ENCODE measurements at places on chromosomes 16 and 17. TPM values are rescaled to one million over a fixed set of nuclear protein-coding genes. Genes with fewer than 3 reads are reported as not detected.
A peak's percentile ranks its signal among the peaks of the same experiment; 100 is the strongest.

- H3K36me3 ChIP-seq = peaks cover 35% of the 10 kb centered on the region
- H3K27ac ChIP-seq = peak overlapping the region; percentile 95
- peaks cover 25% of the 10 kb centered on the region for H3K4me1 ChIP-seq
Observed at GRCh38 chr16:3283543-3284447, 504 bp downstream of the ZNF263 start.

GRCh38 chr17:78779850-78780249 is 2.2 kb downstream of the CYTH1 start:
- peaks cover 60% of the 10 kb centered on the region for H3K4me1 ChIP-seq
- no peaks in the 10 kb centered on the region for H3K27me3 ChIP-seq
- H3K27ac ChIP-seq = peak overlapping the region; percentile 83
- DNase-seq = peak; percentile 43

DNA sequence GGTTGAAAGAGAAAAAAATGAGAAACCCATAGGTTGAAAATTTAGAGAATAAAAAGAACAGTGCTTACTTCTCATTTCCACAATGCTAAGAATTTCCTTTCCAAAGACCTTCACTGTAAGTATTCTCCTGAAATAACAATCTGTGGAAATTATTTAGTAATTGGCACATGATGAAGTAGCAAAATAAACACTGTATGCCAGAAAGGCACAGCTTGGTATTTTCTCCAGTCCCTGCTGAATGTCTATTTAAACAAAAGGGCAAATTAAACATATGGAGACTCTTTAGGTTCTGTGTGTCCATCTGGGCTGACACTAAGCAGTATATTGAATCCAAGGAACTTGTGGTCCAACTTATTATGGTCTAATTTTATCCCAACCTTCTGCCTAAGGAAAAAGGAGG is 46.1 kb downstream of the CHCT1 start:
- H3K27me3 ChIP-seq = no peaks in the 10 kb centered on the region
- H3K4me1 ChIP-seq = no peaks in the 10 kb centered on the region
- peaks cover 7% of the 10 kb centered on the region for H3K36me3 ChIP-seq

DNA sequence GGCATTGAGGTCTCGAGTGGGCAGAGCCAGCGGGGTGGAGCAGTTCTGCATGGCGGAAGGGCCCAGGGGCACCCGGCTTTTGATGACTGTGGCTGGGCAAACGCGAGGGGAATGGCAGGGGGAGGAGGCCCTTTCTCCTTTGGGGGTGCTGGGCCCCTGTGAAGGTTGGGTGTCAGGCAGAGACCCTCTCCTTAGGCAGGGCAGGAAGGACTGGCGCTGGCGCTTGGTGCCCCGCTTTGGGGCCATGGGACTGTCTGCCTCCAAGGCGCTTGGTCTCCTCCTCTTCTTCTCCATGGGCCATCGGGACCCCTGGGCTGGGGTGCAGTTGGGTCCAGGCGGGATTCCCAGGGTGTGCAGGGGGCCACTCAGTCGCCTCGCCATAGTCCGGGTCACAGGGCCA is 12.8 kb upstream of the GFAP start:
- no peak overlapping the region for H3K27ac ChIP-seq
- H3K4me3 ChIP-seq = no peak overlapping the region
- no peaks in the 10 kb centered on the region for H3K4me1 ChIP-seq
- H3K27me3 ChIP-seq = no peaks in the 10 kb centered on the region
- H3K36me3 ChIP-seq = no peaks in the 10 kb centered on the region

- no peak overlapping the region for H3K4me3 ChIP-seq
- H3K27ac ChIP-seq = no peak overlapping the region
- DNase-seq = no peak
- H3K27me3 ChIP-seq = no peaks in the 10 kb centered on the region
- H3K36me3 ChIP-seq = peaks cover 3% of the 10 kb centered on the region
- H3K4me1 ChIP-seq = peaks cover 43% of the 10 kb centered on the region
Observed at GRCh38 chr17:63596856-63597586, 3.7 kb upstream of the TACO1 start.

GRCh38 chr17:45123930-45124796 is 8.2 kb downstream of the PLCD3 start:
- no peaks in the 10 kb centered on the region for H3K4me1 ChIP-seq
- DNase-seq = no peak
- H3K27ac ChIP-seq = no peak overlapping the region
- no peak overlapping the region for H3K4me3 ChIP-seq

- no peaks in the 10 kb centered on the region for H3K27me3 ChIP-seq
- H3K27ac ChIP-seq = no peak overlapping the region
- H3K4me1 ChIP-seq = no peaks in the 10 kb centered on the region
- DNase-seq = no peak
- peaks cover 1% of the 10 kb centered on the region for H3K36me3 ChIP-seq
Observed at GRCh38 chr17:37219876-37220606, 155.7 kb upstream of the C17orf78 start.

- H3K4me3 ChIP-seq = no peak overlapping the region
- no peaks in the 10 kb centered on the region for H3K36me3 ChIP-seq
- no peaks in the 10 kb centered on the region for H3K4me1 ChIP-seq
- H3K27ac ChIP-seq = no peak overlapping the region
- no peaks in the 10 kb centered on the region for H3K27me3 ChIP-seq
Observed at GRCh38 chr16:73010150-73010676, 37.7 kb downstream of the ZFHX3 start.

- no peaks in the 10 kb centered on the region for H3K36me3 ChIP-seq
- DNase-seq = peak; percentile 70
- H3K4me1 ChIP-seq = peaks cover 11% of the 10 kb centered on the region
Observed at GRCh38 chr16:88505405-88506082, 52.5 kb downstream of the ZFPM1 start.

DNA sequence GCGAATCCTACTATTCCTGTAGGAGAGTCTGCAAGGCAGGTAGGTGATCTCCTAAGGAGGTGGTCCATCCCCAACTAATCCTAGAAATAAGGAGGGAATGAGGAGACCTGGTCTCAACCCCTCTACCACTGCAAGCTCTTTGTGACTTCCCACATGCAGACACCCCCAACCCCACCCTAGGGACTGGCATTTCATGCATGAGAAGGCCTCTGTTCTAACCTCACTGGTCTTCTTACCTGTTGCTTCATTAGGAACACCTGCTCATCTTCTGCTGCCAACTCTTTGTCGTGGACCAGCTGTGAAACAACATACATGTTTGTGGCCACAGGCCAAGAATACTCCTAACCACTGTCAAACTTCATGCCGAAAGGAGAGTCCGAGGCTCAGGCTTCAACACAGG is 22.6 kb downstream of the DYNC1LI2 start:
- H3K4me3 ChIP-seq = no peak overlapping the region
- H3K27me3 ChIP-seq = no peaks in the 10 kb centered on the region
- no peak for DNase-seq
- H3K36me3 ChIP-seq = peaks cover 45% of the 10 kb centered on the region
- H3K4me1 ChIP-seq = no peaks in the 10 kb centered on the region

SLC38A8 gene
- total RNA-seq = not detected
